Activated CD8-positive, alpha-beta T cell treated with anti-CD3 and anti-CD28 coated beads for 36 hours (primary cell): ENCODE measurements at places on chromosomes 12 and 14. TPM values are rescaled to one million over a fixed set of nuclear protein-coding genes. Genes with fewer than 3 reads are reported as not detected.

The RAPGEF3 gene
- total RNA-seq: 0.56 TPM

The OVCH1 gene
- not detected for total RNA-seq

The MORN3 gene
- 1.1 TPM for total RNA-seq

The CLEC4A gene
- 0.98 TPM for total RNA-seq

GRCh38 chr14:93037351-93037750 is 78.4 kb downstream of the ITPK1 start:
- no peak for DNase-seq

GRCh38 chr14:24700511-24700910 is 66.5 kb upstream of the GZMB start:
- no peak for DNase-seq

DNA sequence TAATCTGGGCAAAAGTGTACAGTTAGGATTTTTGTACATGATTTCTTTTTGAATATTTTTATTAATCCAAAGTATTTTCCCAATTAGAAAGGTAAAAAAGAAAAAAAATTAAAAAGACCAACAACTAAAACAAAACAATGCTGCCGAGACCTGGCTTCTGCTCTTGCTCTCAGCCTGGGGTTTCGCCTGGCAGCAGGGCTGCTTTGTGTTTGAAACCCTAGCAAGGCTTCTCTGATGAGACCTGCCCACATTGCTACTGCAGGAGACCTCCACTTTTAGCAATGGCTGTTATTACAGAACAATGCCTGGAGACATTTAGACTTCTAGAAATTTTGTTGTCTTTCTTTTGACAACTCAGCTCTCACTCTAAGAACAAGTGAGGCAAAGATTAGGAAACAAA is 1153.0 kb upstream of the TMEM132C start:
- DNase-seq: no peak

GRCh38 chr14:71061458-71061857 is 154.2 kb downstream of the PCNX1 start:
- DNase-seq: no peak

DNA sequence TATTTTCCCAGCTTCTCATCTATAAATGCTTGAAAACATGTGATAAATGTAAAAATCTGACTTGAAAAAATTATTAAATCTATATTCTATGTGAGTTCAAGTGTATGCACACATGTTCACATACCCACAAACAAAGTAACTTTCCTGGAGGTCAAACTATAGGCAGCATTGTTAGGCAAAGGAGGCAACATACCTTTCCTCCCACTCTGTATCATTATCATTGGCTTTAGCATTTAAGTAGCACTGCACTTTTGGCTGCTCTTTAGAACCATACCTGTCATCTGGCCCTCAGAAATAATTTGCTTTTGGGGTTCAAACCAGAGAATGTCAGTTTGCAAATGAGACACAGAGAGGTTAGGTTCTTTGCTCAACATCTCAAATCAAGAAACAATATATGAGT is 102.4 kb upstream of the CCDC196 start:
- DNase-seq: no peak

GRCh38 chr12:88946372-88946997 is 366.2 kb upstream of the KITLG start:
- no peak for DNase-seq
